Dermis microvascular lymphatic vessel endothelial cell (primary cell): ENCODE measurements at places on chromosomes 3 and 15. TPM values are rescaled to one million over a fixed set of nuclear protein-coding genes. Genes with fewer than 3 reads are reported as not detected.

Gene SNX33
- total RNA-seq = 8.6 and 17.2 TPM in 2 replicates

Gene CLRN1
- total RNA-seq = not detected in 2 replicates

Gene GRM7
- total RNA-seq = not detected in 2 replicates

Gene WDR49
- 0.13 TPM in 2 replicates for total RNA-seq

Gene OCA2
- not detected in 2 replicates for total RNA-seq

Gene C3orf18
- total RNA-seq = 1.5 and 1.9 TPM in 2 replicates

Gene HCLS1
- 17.3 and 19.8 TPM in 2 replicates for total RNA-seq

Gene PLS1
- total RNA-seq = 0.38 and 1.2 TPM in 2 replicates

Gene FAM3D
- total RNA-seq = 0.13 and 0.26 TPM in 2 replicates

Gene LRTM1
- total RNA-seq = not detected in 2 replicates
